Activated CD8-positive, alpha-beta memory T cell treated with anti-CD3 and anti-CD28 coated beads for 1 hour (primary cell): ENCODE measurements at places on chromosomes 7 and 10.

- no peak for DNase-seq
Measured at GRCh38 chr7:45060295-45060694, 28.5 kb downstream of the NACAD start.

DNA sequence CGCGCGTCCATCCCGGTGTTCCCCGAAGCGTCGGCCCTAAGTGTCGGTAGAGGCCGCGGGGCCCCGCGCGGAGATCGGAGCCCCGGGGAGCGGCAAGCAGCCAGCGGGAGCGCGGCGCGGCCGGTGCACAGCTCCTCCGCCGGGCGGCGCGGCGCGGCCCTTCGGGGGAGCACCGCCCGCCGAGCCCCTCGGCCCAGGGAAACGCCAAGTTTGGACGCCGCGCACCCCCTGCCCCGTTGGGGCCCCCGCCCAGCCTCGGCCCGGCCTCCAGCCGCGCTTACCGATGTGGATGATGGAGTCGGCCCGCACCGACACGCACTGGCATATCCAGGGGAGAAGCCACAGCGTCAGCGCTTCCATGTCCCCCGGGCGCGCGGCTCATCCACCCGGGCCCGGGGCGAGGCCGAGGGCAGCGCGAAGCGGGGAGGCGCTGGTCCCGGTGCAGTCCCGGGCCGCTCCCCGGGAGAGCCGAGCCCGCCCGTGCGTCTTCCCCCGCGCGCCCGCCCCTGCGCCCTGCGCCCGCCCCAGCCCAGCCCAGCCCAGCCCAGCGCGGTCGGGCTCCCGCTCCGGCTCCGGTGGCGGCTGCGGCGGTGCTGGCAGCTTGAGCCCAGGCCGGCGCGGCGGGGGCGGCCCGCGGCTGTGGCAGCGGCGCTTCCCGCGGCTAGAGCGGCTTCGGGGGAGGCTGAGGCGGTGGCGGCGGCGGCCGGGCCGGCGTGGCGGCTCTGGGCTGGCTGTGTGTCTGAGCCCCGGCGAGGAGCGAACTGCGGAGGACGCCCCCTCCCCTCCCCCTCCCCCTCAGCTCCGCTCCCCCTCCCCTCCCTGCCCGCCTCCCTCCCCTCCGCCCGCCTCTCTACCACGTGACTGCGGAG lies at the start of gene GRID1:
Gene GRID1 (minus strand): TSS at position 763 of the 869 bp plus-strand sequence.
- DNase-seq = no peak

DNA sequence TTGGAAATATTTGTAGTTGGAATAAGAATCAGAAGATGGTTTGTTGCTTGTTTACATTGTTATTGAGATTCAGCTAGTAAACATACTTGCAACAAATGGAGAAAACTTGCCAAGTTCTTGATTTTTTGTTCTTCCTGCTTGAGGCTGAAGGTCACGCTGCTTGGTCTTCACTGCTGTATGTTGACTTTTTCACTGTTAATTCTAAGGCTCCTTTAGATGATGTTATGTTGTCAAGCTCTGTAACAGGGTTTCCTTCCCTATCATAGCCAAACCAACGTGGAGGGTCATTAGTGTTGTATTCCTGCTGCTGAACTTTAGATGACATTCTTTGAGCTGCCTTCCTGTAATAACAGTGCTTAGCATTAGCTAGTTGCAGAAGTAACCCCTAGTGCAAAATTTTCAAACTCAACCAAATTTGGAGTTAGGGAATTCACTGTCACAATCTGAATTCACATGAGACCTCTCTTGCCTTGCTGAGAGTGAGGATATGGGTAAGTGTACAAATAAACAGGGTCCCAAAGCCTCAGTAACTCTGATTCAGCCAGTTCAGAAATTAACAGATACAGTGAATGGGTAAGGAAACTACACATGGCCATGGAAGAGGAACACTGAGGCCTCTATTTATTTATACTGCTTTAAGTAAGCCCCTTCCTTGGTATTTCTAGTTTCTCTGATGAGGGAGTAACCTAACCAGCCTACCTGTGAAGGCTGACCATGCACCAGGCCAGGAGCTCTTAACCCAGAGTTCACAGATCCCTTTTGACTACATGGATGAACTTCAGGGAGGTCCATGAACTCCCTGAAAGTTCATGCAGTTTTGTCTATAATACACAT lies 64.6 kb downstream of the FAM185A start:
- DNase-seq = no peak

DNA sequence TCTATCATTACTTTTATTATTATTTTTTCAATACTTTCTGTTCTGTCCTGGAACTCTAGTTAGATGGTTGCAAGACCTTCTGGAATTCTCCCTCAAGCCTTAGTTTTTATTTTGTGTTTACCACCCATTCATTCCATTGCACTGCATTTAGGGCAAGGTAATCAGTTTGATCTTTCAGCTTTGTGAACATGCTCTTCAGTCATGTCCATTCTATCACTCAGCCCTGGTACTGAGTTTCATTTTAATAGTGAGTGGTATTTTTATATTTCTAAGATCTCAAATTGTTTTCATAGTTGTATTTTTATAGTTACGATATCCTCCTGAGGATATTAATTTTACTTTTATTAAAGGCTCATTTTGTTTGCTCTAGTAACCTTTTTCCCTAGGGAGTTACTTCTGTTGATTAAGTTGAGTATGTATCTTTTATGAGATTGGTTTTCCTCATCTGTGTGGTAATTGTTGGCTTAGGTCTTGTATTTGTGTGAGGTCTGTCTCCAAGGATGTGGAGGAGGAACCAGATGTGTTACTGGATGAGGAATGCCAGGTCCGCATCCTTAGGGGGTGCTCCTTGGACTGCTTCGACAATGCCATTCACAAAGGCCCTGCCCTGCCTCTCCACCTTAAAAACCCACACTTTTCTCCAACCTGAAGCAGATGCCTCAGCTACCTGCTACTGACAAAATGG lies 46.7 kb upstream of the RAB18 start:
- DNase-seq = no peak

DNA sequence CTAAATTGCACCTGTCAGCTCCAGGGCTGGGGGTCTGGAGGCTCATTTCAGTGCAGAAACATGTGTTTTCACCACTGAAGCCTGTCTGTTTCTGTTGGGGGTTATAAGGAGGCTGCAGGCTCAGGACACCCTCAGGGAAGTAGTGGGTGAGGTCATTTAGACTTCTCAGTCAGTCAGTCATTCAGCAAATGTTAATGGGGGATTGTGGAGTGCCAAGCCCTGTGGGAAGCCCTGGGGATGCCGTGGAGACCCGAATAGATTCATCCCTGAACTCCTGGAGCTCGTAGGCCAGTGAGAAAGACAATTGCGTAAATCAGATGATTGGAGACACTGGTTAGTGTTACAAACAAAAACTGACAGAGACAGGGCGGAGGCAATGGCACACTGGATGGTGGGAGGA lies 19.2 kb downstream of the LHPP start:
- DNase-seq = no peak
